ENCODE measurements at places on chromosomes 4 and X.

DNA sequence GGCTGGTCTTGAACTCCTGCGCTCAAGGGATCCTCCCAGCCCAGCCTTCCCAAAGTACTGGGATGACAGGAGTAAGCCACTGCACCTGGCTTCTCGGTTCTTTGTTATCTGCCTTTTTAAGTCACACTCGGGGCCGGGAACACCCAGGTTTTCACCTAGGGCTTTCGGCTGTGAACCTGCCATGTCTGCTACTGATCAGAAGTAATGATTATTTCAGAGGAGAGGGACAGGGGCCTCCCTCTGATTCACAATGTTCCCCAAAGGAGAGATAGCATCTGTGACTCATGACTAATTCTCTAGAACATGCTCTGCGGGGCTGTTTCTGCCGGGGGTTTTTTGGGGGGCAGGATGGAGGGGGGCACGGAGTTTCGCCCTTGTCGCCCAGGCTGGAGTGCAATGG is 26.9 kb downstream of the CRLF2 start:
- no peak for DNase-seq

GRCh38 chrX:129092242-129092641 is 431.0 kb downstream of the SMARCA1 start:
- no peak for DNase-seq

DNA sequence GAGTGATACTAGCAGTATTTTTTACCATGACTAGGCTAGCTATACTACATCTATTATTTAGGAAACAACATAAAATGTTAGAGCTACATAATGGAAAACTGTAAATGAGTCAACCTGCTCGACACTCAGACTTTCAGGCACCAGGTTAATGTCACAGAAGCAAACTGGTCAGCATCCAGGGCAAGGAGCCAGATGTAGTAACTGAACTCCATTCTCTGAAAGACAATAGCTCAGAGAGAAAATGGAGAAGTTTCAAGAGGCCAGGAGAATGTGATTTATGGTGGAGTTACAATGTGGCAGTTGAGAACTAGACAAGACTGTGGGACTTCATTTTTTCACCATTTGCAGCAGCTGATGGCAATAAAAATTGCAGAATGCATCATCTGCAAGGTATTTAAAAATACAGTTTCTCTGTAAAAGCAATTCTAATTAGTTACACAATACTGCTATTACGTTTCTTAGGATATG is 342.7 kb upstream of the PABPC4L start:
- DNase-seq = no peak

DNA sequence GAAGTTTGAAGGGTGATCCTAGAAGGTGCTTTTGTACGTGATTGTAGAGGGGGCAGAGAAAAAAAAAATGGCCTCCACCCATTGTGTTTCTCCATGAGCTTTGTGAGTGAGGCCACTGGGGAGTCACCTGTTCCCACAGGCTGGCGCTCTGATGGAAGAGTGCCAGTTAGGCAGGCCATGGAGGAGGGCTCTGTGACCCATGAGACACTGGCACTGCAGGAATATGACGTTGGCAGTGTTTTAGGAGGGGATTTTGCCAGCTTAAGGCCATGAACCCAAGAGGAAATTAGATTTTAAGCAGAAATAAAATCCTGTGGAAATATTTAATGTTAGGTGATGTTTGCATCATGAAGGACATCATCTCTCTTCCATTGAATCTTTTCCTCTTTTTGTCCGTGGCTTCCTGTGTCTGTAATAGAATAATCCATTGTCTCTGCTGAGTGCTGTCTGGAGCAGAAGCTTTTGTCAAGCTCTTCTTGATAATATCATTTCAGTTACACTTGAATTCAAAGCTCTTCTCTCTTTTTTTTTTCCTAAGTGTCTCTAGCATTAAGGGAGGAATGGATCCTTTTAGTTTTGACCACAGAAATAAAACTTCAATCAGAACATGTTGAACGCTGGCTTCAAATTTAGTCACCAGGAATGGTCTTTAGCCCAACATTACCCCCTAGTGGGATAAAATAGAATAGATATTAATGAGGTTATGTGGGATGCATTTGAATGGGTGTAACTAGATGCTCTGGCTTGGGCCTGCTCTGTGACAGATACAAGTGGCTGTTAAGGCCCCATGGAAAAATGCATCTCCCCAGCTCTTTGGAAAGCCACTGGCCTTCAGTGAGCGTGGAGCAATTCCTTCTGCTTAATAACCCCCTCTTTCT is 41.0 kb upstream of the UCP1 start:
- peak; percentile 83 for DNase-seq

GRCh38 chrX:71364221-71364620 is 1.9 kb upstream of the TAF1 start:
- DNase-seq = no peak

DNA sequence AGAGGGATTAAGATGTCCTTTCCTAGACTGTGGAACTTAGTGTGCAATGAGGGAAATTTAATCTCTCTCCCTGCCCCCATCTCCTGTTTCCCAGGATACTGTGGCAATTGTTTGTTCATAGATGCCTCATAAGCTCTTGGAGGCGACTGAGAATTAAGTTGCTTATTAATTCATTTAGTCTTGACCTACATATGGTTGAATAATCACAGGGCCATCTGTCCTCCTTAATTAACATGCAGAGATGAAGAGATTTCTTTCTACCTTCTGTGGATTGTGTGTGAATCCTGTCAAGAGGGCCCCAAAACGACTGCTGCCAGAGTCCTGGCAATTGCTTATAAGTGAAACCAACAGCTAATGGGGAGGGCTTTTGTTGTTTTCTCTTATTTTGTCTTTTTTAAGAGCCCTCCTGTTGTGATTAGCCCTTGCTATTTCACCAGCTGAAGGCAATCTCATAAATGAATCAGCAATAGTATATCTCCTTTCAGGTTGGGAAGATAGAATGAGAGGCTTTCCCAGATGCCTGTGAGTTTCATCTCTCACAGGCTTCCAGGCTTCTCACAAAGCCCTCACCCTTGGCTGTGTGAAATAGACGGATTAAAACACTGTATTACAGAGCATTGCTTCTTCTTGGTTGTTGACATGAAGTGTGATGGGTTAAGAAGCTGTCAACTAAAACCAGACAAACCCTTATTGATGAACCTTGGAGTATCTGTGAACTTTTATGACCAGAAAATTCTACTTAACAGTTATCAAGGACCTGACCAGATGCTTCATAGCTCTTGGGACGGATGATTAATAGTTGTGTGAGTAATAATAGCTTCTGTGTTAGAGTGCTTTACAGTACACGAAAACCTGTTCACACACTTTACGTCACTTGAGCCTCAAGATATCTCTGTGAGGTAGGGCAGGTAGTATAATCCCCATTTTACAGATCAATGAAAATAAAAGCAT is 58.5 kb downstream of the PGRMC2 start:
- no peak for DNase-seq

- DNase-seq = no peak
These were observed 8.8 kb downstream of the SPRY1 start for GRCh38 chr4:123405267-123405865.

DNA sequence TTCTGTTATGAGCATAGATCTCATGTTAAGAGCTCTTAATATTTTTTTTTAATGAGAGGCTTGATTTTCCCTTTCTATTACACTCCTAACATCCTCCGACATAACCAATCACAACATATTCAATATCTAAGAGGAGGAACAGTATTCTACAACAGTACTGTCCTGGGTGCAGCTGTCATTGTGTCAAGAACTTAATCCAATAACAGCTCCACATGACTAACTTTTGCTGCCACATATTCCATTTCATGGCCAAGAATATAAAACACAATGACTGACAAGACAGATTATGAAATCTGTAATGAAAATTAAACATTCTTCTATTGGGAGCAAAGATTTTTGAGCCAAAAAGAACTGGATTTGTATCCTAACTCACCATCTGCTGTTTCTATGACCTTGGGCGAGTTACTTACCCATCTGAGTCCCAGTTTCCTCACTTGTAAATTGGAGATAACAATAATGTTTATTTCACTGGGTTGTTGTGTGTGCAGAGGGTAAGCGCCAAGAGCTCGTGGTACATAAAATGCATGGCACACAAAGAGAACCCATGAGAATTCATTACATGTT is 405.6 kb downstream of the SPRY1 start:
- no peak for DNase-seq

GRCh38 chr4:113637823-113638561 is 123.5 kb downstream of the CAMK2D start:
- DNase-seq = no peak

- no peak for DNase-seq
These were observed 68.1 kb downstream of the DIAPH2 start for GRCh38 chrX:96752781-96753180.

DNA sequence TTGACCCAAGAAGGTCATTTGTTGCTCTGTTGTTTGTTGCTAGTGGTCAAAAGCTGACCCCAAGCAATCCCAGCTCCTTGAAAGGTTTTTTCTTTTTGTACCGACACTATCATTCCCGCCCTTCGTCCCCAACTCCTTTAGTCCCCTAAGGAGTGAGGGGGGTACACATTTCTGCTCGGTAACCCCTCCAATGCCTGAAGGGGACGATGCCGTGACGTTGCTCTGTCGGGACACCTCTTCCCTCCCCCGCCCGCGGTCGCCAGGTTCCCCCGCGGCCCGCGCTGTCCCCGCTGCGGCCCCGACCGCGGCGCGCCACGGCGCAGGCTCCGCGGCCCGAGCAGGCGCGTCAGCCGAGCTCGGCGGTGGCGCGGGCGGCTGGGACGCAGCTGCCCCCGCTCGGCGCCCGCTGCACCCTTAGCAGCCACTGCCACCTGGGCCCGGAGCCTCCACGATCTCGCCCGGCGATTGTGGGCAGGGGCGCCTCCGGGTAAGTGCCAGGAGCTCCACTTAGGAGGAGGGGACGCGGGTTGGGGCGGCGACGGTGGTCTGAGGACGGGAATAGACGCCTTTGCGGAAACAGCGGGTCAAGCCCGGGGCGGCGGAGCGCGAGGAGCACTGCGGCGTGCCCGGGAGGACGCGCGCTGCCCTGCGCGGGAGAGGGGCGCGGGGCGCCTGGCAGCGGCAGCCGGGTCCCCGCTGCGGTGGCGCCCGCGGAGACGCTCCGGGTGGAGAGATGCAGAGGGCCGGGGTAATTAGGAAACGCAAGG is at the start of gene GLRB:
Gene GLRB (plus strand): TSS at position 340 of the 767 bp plus-strand sequence. CDS start 1,875 bp downstream, outside the sequence.
- DNase-seq = no peak

- DNase-seq = no peak
These were observed 37.3 kb upstream of the NMU start for GRCh38 chr4:55673424-55673823.

- DNase-seq = peak; percentile 29
These were observed 5.5 kb downstream of the ATP10D start for GRCh38 chr4:47490550-47490949.

DNA sequence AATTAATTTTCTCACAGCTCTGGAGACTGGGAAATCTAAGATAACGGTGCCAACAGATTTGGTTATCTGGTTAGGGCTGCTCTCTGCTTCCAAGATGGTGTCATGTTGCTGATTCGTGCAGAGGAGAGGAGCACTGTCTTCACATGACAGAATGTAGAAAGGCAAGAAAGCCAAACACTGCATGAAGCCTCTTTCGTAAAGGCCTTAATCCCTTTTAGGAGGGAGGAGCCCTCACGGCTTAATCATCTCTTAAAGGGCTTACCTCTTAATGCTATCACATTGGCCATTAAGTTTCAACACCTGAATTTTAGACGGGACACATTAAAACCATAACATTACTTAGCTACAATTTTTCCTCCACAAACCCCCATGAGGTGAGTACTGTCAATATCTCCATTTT is 174.1 kb downstream of the COX18 start:
- DNase-seq = no peak

DNA sequence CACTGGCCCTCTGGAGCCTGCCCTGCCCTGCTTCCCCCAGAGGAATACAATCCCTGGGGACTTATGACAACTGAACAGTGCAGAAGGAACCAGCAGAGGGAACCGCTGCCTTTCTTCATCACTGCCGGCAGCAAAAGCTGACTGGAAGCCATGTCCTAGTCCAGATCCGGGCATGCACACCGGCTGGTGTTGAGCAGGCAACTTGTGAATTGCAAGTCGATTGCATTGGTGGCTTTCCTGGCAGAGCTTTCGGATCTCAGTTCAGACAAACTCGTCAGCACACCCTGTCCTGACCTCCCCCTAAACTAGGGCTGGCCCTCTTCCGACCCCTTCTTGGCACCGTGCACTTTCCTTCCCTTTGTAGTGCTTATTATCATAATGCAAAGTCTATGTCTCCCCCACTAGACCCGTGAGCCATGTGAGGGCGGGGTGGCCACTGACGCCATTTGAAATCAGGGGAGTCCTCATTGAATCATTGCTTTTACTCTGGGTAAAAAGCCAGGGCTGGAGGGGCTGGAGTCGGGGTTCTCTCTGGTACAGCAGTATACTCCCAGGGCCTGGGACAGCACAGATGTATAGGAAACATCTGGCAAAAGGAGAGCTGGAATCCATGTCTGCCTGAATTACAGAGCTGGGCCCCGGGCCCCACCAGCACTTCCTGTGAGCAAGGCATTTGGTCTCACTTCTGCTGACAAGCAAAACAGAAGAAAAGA is 1.8 kb downstream of the ARHGAP4 start:
- peak; percentile 39 for DNase-seq

DNA sequence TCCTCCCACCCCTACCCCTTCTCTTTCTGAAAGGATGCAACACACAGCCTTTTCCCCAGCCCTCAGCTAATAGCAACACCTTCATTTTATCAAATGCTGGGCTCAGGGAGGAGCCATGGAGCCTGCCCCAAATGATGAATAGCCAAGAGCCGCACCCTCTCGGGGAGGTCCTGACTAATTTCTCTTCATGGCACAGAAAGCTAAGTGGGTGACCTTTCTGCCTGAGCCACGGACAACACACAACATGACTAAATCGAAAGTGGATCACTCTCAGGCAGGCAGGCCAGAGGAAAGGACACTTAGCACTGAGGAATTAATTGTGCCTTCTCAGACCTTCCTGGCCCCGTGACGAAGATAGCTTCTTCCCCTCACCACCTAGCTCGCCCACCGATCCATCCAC is 165.1 kb upstream of the RAI2 start:
- DNase-seq = no peak

DNA sequence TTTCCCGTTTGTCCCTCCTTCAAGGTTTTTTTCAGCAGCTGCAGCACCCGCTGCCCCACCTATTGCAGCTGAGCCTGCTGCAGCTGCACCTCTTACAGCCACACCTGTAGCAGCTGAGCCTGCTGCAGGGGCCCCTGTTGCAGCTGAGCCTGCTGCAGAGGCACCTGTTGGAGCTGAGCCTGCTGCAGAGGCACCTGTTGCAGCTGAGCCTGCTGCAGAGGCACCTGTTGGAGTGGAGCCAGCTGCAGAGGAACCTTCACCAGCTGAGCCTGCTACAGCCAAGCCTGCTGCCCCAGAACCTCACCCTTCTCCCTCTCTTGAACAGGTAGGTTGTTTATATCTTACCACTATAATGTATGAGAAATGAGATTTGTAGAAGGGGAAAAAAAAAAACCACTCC is 4.5 kb downstream of the PRR27 start:
- DNase-seq = no peak

- no peak for DNase-seq
These were observed 1.2 kb downstream of the CYBB start for GRCh38 chrX:37781081-37781480.
